Stimulated activated CD4-positive, alpha-beta T cell treated with anti-CD3 and anti-CD28 coated beads, Interleukin-12 subunit alpha, Interleukin-12 subunit beta, amount 100 ng/mL, for 48 hours (primary cell): ENCODE measurements at places on chromosomes 1 and 21.

DNA sequence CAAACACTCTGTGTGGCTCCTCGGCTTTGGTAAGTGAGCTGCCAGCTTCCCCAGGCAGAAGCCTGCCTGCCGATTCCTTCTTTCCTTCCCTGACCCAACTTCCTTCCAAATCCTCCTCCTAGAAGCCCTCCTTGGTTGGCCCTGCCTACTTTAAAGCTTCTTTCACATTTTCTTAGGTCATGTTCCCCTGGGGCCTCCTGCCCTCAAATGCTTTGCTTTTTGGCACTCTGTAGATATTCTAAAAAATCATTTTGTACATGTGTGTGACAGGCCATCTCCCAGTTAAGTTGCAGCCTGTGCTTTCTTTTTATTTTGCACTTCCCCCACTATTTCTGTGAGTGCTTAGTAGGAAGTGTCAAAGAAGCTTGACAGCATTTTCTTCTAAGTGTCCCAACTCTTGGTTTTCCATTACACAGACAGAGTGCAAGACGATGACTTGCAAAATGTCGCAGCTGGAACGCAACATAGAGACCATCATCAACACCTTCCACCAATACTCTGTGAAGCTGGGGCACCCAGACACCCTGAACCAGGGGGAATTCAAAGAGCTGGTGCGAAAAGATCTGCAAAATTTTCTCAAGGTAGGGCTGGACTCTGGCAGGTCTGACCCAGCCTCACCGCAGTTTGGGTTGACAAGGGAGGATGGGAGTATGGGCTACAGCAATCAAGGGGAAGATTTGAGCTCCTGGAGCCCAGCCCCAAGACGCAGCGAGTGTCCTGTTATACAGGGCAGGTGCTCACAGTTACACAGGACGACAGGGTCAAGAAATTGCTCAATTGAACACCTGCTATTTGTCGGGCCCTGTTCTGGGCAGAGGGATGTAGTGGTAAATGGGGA is at the start of gene S100A9:
TSS of gene S100A9 (plus strand) at position 2 of the 838 bp plus-strand sequence. CDS start at position 432, 430 bp downstream.
- DNase-seq: no peak

- no peak for DNase-seq
These were observed 86.0 kb downstream of the PBX1 start for GRCh38 chr1:164644774-164645644.

DNA sequence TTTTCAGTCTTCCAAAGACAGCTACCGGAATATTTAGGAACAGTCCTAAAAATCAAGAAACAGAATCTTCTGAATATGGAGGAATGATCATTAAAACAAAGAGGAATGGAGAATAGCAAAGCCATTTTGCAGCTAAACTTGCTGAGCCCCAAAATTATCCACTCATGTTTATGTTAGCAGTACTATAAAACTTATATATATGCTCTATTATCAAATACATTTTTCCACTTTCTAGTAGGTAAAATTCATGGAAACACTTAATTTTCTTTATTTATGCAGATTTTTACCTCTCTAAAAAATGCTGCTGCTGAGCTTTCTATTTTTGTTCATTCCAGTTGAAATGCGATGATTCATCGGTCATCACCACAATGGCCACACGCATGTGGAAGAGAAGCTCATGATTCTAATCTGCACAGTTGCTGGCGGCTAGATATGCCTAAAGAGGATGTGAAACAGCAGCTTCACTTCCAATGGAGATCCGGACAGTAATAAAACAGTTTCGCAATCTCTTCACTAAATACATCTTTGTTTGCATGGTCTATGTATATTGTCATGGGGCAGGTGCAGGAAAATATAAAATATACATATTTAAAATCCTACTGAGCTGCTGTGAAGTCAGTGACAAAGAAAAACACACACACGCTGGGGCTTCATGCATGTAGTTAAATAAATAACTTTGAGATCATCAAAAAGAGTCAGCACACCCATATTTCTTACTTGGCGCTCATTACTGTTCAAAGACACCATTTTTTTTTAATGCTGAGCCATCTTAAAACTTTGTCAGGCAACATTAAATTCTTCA is 292.2 kb downstream of the SMYD3 start:
- DNase-seq: no peak

DNA sequence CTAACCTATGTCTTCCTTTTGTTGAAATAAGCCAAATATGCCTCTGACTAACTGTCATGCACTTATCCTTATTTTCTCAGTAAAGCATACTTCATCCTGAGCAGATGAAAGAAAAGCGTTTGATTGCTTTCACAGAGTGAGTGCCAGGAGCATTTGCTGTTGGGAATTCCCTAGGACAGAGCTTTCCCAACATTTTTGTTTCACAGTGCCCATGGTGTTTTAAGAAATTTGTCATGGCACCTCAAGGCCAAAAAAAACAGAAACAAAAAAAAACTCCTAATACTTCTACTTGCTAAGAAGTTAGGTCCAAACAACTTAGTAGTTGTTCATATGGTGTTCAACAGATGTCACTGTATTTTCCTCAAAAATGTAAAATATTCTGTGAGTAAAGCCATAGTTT is 120.8 kb upstream of the BMP8A start:
- DNase-seq: no peak

DNA sequence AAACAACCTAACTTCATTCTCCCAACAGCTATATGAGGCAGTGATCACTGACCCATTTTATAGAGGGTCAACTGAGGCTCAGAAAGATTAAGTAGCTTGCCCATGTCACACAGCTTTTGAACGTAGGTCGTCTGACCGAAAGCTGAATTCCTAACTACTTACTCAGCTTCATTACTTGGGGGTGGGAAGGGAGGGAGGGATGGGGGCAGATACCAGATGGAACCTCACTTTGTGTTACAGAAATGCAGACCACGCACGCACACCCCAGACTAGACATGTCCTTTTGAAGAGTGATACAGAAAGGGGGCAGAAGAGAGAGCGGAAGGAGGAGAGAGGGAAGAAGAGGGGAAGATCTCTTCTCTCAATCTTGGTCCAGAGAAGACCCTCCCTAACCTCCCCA is 2.3 kb downstream of the ADGRB2 start:
- no peak for DNase-seq

DNA sequence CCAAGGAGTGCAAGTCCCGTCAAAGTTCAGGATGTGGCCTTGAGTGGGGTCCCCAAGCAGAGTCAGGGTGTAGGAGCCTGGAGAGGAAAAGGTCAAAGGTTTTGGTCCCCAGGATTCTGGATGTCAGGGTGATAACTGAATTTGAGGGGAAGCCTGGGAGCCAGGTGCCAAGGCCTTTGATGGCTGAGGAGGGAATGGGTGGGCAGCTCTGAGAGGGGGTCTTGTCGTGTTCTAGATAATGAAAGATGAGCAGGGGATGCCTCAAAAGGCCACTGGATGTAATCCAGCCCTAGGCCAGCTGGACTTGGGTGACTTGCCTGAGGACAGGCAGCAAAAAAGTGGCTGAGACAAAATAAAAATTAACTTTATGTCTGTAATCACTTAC is 27.5 kb upstream of the KCNA2 start:
- DNase-seq: no peak

DNA sequence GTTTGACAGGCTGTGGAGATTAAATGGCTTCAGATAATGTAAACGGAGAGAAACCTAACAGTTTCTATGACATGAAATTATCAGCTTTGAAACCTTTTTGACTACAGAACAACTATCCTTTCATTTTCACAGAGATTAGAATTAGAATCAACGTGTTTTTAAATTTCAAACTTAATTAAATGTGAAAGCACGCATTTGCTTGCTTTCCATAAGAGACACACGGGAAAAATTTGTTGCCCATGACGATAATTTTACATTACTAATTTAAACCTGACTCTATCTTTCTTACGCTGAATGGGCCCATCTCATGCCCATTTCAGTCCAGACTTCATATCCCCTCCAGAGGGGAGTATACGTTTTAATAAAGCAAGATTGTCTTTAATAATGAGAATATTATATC is 91.7 kb upstream of the HP1BP3 start:
- no peak for DNase-seq

DNA sequence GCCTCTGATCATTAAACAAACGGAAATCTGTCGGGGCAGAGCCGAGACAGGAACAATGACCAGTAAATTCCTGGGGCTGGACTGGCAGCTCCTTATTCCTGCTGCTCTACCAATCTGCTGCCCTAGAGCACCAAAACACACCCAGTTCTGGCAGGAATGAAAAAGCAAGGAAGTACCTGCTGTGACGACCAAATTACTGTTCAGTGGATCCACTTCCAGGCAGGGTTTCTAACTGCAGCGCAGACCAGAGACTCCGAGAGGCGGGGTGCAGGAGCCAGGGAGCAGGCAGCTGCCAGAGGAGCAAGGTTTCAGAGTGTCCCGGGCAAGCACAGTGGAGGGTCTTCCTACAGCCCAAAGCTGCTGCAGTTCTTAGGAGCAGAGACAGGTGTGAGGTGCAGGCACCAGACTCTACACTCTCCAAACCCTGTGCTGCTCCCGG is 32.4 kb downstream of the KANK4 start:
- no peak for DNase-seq

- no peak for DNase-seq
These were observed 74.2 kb downstream of the SIK1 start for GRCh38 chr21:43352568-43353281.

DNA sequence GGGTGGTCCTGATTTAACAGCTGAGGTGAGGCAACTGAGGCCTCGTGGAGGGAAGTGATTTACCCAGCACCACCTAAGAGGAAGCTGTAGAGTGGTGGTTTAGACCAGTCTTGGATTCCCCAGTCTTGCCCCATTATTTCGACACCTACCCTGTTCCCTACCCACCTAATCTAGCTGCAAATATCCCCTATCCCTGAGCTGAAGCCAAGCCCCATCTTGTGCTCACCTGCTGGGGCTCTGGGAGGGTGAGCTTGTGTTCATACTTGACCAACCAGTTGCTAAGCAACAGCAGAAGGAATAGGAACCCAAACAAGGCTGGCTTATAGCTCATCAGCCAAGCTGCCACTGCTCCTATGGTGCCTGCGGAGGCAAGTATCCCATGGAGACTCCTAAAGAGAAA is 2.0 kb downstream of the TEX46 start:
- no peak for DNase-seq

- DNase-seq: no peak
These were observed 178.9 kb upstream of the SNX7 start for GRCh38 chr1:98482611-98483010.

DNA sequence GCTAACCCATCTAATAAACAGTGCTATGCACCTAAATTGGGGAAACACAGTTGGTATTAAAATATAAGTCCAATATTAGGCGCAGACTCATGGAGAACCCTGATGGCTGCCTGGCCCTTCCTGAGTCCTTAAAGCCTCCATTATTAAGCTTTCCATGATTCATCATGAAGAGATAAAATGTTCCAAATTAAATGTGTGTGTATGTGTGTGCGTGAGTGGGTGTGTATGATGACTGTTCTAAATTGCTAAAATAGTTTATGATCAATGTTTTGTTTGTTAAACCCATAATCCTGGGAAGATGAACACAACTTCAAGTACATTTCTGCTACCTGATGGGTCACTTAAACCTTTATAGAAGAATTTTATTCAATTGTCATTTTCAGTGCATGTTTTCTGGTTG is 6.3 kb upstream of the RBBP5 start:
- DNase-seq: no peak

DNA sequence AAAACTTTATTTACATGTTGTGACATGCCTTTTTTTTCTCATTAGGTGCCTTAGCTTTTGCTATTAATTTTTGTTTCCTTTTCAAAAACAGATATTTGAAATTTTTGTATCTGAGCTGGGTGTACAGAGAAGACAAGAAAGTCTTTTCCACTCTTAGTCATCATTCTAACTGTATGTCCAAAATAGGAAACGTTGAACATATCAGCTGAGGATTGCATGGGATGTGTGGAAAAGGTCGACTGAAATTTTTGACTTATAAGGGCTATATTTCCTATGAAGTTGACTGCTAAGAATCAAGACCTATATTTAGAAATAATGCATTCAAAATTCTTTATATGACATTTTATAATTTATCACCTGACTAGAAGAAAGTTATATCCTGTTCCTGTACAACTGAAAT is 270.0 kb upstream of the ZRANB2 start:
- no peak for DNase-seq

GRCh38 chr1:37482004-37482785 is 7.8 kb downstream of the ZC3H12A start:
- DNase-seq: no peak

GRCh38 chr1:78038071-78038470 is 7.7 kb upstream of the GIPC2 start:
- no peak for DNase-seq

- DNase-seq: no peak
These were observed 525.3 kb downstream of the KIF26B start for GRCh38 chr1:245679821-245680780.

DNA sequence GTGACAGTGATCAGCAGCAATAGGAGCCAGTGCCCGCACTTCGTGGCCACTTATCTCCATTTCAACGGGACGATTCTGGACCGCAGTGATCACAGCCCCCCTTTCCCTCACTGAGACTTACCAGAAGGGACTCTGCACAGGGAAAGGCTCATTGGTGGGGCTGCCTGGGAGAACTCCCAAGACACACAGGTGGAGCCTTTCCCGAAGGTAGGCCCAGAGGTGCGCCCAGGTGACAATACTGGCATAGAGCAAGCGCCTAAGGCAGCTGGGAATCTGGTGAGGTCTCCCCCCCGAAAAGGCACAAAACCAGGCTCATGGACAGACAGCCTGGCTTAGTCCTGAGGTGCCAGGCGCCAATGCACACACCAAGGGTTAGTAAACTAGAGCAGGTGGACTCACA is 318.9 kb downstream of the AJAP1 start:
- no peak for DNase-seq

GRCh38 chr21:34499116-34499515 is 12.9 kb downstream of the KCNE1 start:
- no peak for DNase-seq

DNA sequence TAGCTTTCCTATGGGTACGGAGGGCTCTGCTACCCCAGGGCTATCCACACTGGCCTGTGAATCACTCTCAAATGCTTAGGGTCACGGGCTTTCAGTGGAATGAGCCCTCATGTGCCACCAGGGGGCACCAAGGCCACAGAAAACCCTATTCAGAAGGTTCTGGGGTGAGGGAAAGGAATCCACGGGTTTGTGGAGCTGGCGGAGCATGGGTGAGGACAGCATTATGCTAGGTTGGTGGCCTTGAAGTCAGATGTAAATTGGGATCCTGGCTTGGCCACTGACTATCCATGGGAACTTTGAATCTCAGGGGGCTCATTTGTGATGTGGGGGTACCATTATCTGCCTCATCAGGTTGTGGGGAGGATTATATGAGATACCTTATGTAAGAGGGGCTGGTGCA is 5.1 kb upstream of the LAMTOR5 start:
- peak; percentile 48 for DNase-seq

- no peak for DNase-seq
These were observed 105.1 kb downstream of the LRIG2 start for GRCh38 chr1:113178106-113178505.

GRCh38 chr1:244137725-244138124 is 86.6 kb downstream of the ZBTB18 start:
- DNase-seq: no peak

- DNase-seq: no peak
These were observed 97.8 kb downstream of the MRPL37 start for GRCh38 chr1:54297596-54298283.

DNA sequence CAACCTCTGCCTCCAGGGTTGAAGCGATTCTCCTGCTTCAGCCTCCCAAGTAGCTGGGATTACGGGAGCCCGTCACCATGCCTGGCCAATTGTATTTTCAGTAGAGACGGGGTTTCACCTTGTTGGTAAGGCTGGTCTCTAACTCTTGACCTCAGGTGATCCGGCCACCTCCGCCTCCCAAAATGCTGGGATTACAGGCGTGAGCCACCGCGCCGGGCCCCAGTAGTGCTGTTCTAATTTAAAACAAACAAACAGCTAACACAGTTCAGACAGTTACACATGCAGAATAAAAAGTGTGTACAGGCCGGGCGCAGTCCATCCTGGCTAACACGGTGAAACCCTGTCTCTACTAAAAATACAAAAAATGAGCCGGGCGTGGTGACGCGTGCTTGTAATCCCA is 35.6 kb upstream of the OPRD1 start:
- DNase-seq: no peak
